Mucosa of descending colon (tissue), 3 donors: ENCODE measurements at places on chromosomes 4 and X.

- DNase-seq, result no peak
Observed at GRCh38 chrX:14883826-14884225, 10.6 kb downstream of the MOSPD2 start.

- DNase-seq, result no peak
Observed at GRCh38 chrX:64198036-64198435, 7.5 kb downstream of the AMER1 start.

DNA sequence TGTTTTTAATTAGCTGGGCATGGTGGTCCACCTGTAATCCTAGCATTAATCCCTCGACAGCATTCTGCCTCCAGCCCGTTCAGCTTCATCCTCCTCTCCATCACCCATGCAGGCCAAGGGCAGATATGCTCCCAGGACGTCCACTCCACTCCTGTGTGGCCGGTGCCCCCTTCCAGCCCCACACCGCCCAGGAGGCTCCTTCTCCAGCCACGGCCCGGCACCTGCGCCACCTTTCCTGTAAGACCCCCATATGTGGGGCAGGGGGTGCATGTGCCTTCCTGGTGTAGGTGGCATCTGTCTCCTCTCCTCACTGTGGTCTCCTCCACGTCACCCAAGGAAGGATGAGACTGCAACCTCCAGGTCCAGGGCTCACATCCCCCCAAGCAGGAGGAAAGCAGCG, 57.0 kb upstream of the MXD4 start:
- no peak for DNase-seq

GRCh38 chr4:83335701-83336100, 1.1 kb upstream of the HPSE start:
- DNase-seq, result no peak

- no peak for DNase-seq
Observed at GRCh38 chr4:42905591-42905990, 13.1 kb downstream of the GRXCR1 start.

DNA sequence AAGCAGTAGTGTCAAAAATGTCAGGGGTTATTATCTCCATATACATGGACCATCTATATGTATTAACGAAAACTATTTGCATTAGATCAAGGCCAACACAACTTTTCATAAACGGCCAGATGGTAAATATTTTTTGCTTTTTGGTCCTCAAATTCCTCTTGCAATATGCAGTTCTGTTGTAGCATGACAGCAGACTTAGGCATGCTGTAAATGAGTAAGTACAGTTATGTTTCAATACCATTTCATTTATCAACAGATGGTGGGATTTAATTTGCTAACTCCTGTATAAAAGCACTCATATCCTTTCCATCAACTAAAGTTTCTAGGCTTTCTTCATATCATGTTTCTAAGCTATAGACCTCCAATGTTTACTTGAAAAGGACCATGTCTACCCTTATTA, 208.1 kb downstream of the ANKRD50 start:
- DNase-seq, result no peak

DNA sequence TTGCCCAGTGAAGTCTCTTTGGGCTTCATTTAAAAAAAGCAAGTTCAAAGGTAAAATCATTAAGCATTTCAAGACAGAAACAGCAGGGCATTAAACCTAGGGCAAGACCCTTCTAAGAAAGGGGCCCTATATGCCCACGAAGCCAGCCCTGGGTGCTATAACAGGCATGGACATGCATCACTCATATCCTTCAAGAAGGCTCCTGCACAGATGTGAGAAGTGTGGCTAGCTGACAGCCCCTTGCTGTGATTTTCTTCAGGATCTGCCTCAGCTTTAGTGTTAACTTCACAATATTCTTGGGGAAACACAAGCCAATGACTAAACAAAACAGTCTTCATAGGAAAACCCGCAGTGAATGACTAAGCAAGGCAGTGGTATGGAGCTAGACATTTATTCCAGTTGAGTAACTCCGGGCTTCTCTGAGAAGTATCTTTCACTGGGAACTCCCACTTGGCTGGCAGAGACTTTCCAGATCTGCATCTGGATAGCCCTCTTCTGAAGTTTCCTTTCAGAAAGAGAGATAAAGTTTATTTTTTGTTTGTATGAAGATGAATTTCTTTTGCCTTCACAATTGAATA, 11.9 kb upstream of the MAOA start:
- DNase-seq, result no peak

GRCh38 chr4:110310795-110311194, 112.4 kb upstream of the ELOVL6 start:
- no peak for DNase-seq

DNA sequence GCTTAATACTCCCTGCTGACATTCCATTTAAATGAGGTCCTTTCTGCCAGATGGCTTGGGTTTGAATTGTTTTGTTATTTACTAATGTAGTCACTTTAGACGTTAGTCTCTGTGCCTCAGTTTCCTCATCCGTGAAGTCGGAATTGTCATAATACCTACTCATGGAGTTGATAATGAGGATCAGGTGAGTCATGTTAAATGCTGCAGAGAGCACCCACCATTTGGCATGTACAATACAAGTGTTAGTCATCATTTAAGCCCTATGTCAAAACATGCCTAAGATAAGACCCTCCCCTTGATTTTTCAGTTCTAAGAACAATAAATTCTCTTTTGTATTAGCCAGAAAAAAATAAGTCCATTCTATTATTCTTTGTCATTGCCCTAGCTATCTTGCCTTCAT, 534.8 kb upstream of the HTR2C start:
- DNase-seq, result no peak

DNA sequence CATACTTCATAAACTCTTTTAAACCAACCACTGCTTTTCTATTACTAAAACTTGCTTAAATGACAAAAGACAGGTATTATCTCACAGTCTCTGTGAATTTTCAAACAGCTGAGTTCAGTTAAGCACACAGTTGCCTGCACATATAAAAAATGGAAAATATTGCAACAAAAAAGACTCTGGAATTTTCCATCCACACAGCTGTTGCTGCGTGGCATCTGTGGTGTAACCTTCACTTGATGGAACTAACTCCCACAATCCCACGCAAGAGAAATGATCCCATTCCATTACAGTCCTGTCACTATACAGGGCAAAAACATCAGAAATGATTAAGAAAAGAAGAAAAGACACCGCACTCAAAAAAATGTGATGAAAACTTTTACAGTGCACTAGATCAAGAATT, 149.8 kb upstream of the TBL1X start:
- DNase-seq, result no peak

DNA sequence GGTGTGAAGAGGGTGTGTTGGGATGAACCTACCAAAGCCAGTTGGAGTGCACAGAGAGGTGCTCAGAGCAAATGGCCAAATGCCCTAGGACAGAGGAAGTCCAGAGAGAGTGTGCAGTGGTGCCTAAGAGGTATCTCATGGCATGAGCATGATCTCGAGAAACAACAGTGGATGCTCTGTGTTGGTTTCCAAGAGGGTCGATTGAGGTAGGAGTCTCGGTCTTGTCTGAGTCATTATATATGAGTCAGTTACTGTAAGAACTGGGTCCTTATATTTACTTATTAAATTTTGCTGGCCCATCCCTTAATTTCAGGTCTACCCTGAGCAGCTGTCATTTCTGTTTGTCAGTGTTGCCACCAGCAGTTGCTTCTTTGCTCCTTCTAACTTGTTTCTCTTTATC, 86.6 kb upstream of the TMEM150C start:
- DNase-seq, result no peak

- DNase-seq, result no peak
Observed at GRCh38 chr4:42152507-42153504, at the start of gene BEND4. BEND4 (minus strand) TSS chr4:42152655; CDS start chr4:42152143, 512 bp downstream.

DNA sequence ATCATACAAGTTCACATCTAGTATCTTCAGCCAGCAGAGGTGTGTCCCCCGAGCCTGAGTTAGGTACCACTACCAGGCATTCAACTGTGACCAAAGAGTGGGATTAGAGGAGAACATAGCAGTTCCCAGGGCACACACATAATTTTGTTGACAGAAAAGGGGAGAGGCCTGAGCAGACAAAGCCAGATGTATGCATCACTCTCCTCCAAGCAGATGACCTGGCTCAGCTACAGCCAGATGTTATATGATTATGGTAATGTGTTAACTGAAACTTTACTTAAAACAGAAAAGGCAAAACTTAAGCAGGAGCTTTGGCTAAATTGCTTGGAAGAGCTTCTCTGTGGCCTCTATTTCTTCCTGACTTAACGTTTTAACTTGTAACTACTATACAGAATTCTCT, 88.9 kb downstream of the CC2D2A start:
- DNase-seq, result no peak

GRCh38 chr4:30856795-30857564, 136.8 kb downstream of the PCDH7 start:
- DNase-seq, result no peak

DNA sequence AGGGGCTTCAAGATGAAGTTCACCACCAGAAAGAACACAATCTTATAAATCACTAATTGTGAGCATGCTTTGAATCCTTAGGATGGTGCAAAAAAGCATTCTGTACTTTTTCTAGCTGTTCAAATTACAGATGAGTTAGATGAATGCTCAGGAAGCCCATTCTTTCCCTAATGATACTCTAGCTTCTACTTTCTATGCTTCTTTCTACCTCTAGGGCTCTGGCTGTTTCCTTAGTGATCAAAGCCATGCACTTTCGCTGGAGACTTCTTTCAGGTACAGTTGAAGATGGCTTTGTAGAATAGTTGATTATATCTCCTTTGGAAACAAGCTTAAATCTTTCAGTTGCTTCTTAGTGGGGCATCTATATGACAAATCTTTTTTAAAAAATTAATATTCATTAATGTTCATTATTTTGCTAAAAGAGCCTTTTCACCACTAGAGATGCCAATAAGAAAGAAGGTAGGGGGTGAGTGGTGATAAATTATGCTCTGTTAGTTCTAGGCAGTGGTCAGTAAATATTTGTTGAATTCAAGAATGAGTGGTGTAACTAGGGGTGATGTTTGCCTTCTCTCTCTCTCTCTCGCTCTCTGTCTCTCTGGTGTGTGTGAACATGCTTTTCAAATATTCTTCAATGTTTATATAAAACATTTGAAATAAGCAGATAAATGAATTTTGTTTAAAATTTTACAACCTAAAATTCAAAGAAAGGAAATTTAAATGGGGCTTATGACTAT, 169.4 kb downstream of the GLUD2 start:
- no peak for DNase-seq

GRCh38 chr4:7559741-7560395, 125.1 kb upstream of the PSAPL1 start:
- DNase-seq, result no peak

DNA sequence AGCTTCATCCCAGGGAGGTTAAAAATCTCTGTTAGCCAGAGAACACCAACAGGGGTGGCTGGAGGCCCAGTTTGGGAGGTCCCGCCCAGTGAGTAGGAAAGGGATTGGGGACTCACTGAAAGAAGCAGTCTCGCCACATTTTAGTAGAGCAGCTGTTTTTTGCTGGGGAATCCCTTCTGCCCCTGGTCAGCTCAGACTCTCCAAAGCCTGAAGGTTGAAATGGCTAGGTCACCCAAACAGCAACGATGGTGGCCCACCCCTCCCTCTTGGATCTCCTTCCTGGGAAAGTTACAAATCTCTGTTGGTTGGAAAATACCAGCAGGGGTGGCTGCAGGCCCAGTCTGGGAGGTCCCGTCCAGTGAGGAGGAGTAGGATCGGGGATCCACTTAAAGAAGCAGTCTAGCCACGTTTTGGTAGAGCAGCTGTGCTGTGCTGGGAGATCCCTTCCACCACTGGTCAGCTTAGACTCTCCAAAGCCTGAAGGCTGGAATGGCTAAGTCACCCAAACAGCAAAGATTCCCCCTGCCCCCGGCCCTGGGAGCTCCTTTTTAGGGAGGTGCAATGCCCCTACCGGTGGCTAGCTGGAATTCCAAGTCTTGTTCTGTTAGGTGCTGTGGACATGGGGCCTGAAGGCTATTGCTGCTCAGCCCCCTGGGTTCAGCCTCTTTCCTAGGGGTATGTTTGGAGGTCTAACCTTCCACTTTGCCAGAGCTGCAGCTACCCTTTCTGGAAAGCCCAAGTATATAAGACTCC, 40.0 kb upstream of the TEX13A start:
- DNase-seq, result peak; percentile 0

DNA sequence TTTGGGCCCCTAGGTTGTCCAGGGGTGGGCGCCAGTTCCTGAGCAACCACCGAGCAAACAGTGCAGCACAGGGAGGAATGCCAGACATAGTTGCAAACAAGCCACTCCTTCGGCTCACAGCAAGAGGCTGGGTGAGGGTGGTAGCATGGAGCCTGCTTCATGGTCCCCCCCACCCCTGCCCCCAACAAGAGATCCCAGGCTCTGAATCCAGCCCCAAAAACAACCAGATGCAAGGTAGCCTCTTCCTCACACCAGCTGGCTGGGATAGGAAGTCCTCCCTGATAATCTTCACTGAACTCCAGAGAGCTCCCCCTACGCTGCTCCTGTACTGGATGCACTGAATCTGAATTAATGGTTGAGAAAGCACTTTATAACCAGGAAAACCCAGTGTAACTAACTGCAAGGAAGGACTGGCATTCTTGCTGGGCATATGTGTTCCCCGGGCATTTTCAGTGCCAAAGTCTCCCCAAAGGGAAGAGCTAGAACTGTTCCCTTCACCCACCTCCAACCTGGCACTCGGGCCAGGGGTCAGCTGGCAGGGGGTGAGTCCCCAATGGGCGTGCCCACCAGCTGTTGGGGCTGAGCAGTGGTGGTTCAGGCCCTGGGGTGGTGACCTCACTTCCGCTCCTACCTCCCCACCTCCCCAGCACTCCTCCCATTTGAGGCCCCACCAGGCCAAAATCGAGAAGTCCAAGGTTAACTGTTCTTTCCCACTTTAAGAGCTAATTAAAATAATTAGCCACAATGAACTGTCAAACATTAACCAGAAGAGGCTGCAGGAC, 1.5 kb downstream of the ELF4 start:
- peak; percentile 78 for DNase-seq

DNA sequence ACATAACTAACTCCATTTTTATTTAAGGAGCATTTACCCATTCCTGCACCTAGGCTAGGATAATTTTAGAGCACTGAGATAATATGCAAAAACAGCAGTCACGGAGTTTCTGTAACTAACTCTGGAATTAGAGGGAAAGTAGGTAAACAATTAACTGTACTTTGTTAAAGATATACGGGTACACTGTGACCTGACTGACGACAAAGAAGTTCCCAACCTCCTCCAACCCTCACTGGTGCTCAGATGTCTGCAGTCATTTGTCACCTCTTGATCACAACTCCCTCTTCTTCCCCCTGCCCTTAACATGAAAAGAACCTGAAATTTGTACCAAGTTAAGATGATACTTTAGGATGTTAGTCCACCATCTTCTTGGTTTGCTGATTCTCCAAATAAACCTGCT, 42.0 kb upstream of the TAPT1 start:
- DNase-seq, result no peak

- DNase-seq, result no peak
Observed at GRCh38 chr4:146335763-146336409, 121.5 kb downstream of the REELD1 start.

- no peak for DNase-seq
Observed at GRCh38 chrX:21947671-21948070, 7.2 kb downstream of the SMS start.

DNA sequence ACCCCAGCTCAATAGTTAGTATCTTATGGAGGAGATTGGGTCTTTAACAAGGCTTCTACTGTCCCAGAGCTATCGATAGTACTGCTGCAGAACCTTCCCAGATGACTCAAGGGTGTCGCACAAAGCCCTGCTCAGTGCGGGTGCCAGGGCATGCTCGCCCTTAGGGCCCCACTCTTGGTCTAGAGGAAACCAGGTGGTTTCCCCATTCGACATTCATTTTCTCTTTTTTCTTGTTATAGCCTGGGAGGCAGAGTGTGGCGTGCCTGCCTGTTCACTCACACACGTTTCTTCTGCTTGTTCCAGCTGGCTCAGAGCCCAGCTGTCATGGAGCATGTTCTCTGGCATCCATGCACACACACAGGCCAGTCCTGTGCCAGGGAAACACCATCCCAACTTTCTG, 144.5 kb downstream of the SMIM20 start:
- DNase-seq, result no peak

GRCh38 chrX:77174680-77175519, 272.3 kb upstream of the FGF16 start:
- no peak for DNase-seq
